ENCODE measurements at places on chromosomes 7 and 10.

DNA sequence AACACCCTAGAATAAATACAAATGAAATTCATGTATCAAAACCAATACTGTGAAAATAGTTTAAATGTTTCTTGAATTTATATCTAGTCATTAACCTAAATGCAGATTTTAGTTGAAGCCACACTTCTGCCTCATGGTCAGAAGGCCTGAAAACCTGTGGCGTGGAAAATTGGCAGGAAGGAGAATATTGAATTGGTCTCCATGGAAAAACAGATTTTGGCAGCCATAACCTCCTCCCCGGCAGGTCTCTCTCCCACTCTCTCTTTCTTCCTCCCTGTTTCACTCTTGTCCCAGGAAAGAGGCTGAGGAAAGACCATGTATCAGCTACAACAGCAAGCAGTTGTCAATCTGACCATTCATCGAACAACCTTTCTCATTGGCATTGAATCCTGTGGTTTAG is 160.6 kb upstream of the YAE1 start:
- no peak for DNase-seq

- no peak for DNase-seq
Observed at GRCh38 chr7:131625817-131626372, 69.5 kb upstream of the PODXL start.

DNA sequence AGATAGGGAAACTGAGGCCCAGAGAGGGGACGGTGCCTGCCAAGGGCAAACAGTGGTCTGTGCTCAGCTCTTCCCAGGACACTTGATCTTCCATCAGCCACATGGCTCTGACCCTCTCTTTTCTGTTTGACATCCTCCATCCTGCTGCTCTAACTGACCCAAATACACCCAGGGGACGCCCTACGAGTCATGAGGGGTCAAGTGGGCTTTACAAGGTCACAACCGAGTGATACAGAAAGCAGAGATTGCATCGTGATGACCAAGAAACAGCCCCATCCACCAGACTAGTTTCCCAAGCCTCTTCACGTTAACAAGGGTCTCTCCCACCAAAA is 131.2 kb upstream of the UNC5B start:
- DNase-seq, result no peak

- peak; percentile 14 for DNase-seq
Observed at GRCh38 chr10:72610466-72610865, 15.4 kb downstream of the MICU1 start.

DNA sequence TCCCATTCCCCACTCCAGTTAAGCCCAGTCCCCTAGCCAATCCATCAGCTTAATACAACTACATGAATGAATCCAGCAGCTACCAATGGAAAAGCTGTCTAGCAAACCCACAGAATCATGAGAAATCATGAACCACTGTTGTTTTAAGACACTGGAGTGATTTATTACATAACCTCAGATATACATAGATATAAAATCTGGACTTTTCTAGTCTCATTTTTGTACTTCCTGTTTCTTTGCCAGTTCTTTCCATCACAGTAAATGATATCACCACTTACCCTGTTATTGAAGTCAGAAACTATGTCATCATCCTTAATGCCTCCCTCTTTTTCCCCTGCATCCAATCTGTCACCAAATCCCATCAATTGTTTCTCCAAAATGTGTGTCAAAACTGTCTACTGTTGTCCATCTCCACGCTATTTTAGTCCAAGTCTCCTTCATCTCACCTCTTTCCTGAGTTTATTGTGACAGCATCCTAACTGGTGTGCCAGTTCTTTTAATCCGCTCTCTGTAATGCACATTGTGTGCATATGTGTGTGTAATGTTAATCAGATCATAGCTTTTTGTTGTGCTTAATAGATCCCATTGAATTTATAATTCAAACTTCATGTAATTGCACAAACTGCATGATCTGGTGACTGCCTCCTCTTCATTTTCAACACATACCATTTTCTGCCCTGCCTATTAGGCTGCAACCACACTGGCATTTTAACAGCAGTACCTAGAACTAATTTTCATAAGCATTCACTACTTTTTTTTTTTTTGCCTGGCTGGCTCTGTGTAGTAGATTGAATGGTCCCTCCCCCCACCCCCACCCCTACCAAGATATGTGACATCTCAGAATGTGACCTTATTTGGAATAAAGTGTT is 56.0 kb downstream of the MKLN1 start:
- no peak for DNase-seq

DNA sequence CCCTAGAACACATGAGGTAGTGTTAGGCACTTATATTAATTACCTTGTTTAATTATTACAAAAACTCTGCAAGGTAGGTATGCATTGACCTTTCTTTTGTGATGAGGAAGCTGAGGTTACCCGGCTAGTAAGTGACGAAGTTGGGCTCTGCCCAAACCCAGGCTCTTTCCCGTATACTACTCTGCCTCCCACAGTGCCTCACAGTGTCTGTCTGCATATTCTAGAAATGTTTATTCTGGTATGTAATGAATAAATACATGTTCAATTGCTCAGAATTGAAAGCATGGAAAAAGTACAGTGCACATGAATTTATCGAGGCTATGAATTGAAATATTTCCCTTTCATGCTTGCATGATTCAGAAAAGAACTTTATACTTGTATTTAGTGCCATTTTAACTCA is 304.9 kb downstream of the PHTF2 start:
- no peak for DNase-seq

DNA sequence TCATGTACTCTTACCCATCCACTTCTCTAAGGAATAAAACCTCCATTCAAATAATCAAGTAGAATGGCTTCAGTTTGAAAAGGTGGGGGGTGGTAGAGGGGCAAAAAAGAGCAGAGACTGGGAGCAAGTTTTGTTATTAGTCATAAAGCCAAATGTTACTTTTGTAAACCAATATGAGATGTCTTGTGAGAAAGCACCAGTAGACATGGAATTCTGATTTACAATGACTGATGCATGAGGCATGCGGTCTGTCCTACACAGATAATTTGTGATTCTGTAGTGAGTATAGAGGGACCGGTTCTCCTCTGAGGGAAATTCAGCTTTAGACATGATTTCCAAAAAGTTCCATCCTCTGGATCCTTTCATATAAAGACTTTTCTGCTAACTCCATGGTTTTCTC is 12.9 kb upstream of the ABCA13 start:
- no peak for DNase-seq

- DNase-seq, result no peak
Observed at GRCh38 chr10:4059471-4060138, 274.6 kb upstream of the KLF6 start.

- DNase-seq, result no peak
Observed at GRCh38 chr10:79404231-79404609, 41.2 kb downstream of the ZCCHC24 start.

GRCh38 chr10:49281461-49281860 is 17.5 kb upstream of the C10orf71 start:
- no peak for DNase-seq

DNA sequence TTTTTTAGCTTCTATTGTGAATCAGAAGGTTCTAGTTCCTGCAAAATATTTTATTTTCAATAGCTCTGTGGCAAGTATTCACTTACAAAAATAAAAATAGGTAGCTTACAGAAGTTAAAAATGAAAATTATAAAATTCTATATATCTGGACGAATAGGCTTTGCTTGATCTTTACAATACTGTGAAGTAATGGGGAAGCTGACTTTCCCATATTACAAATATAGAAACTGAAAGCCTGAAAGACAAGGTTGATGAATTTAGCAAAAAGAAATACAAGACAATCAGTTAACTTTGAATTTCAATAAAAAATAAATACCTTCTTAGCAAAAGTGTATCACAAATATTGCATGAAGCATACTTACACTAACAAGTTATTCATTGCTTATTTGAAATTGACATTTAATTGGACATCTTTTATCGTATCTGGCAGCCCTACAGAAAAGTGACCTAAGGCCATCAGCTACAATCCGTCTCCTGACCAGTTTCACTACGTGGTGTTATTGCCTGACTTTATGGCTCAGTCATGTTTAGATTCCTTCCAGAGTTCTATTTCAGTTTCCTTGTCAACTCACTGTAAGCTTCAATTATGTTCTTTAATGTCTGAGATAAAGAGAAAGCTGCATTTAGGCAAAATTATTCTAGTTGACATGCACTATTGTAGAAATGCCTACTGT is 310.5 kb upstream of the HGF start:
- no peak for DNase-seq

DNA sequence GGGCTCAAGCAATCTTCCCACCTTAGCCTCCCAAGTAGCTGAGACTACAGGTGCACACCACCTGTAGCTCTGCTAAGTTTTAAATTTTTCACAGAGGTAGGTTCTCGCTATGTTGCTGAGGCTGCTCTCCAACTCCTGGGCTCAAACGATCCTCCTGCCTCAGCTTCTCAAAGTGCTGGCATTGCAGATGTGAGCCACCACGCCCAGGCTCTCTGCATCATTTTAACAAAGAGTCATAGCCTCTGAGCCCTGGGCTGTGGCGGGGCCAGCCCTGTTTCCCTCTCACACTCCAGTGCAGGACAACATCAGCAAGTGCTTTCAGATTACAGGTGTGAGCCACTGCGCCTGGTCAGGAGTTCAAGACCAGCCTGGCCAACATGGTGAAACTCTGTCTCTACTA is 102.5 kb downstream of the COL26A1 start:
- no peak for DNase-seq

DNA sequence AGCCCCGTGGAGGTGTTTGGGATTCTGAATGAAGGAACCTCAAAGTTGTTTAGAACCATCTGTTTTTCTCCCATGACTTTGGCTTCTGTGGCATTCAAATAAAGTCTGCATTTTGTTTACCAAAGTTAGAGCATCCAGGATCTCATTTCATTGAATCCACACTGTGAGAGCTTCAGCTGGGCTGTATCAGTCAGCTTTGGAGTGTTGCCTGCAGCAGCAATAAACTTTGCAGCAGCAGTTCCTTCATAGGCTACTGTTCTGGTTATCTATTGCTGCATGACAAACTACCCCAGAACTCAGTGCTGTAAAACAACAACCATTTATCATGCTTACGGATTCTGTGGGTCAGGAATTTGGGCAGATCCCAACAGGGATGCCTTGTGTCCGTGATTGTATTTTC is 1575.2 kb upstream of the LRRTM3 start:
- DNase-seq, result peak; percentile 64

Measured in renal cortex interstitium (tissue), 15 donors.